ENCODE measurements at places on chromosomes 16 and 17.

- no peak for DNase-seq
These were observed 5.7 kb downstream of the SLC22A31 start for GRCh38 chr16:89194340-89195311.

GRCh38 chr17:77892469-77893143, 65.9 kb upstream of the TNRC6C start:
- no peak for DNase-seq

DNA sequence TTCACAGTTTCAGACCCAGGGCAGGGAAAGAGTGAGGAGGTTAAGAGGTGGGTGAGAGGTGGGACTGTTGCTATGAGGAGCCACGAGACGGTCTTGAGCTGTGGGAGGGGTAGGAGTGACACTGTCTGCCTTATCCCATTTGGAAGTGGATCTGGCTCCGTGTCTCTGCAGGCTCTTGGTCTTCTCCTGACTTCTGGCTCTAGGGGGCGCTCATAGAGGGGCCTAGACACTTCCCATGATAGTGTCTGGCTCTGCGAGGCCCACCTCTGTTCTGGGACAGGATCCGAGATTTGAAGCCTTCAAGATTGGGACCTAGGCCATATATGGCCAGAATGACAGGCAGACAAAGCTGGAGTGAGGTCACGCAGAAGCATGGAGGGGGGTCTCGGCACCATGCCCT, 204.5 kb downstream of the GSG1L start:
- no peak for DNase-seq

GRCh38 chr17:81921996-81922565, 4.1 kb upstream of the SIRT7 start:
- no peak for DNase-seq

GRCh38 chr16:66135421-66135831, 231.1 kb upstream of the CDH5 start:
- DNase-seq: no peak

- no peak for DNase-seq
These were observed 94.4 kb upstream of the CPHXL start for GRCh38 chr16:75820672-75821071.

DNA sequence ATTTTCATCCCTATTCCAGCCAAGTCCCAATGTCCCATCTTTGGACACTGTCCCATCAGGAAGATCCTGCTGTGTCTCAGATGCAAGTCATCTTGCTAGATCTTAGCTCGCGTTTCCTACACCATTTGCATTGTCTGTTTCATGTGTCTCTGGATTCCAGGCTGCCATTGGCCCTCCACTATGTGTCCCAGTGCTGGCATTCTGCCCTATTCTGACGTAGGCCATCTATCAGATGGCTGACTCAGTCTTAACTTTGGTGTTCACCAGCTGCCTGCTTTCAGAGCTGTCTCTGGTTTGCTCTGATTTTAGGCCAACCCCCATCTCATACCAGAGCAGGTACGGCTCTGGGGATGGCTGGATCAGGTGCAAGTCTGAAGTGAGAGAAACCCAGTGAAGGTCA, 300.9 kb upstream of the ASIC2 start:
- no peak for DNase-seq

DNA sequence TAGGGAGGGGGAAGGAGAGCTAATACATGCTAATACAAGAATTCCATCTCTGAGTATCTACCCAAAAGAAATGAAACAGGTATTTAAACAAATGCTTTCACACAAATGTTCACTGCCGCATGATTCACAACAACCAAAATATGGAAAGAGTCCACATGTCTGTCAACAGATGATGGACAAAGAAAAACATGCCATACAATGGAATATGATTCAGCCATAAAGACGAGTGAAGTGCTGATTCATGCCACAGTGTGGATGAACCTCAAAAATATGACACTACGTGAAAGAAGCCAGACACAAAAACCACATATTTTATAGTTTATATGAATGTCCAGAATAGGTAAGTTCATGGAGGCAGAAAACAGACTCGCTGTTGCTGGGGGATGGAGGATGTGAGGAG, 321.4 kb downstream of the FOXL1 start:
- no peak for DNase-seq

DNA sequence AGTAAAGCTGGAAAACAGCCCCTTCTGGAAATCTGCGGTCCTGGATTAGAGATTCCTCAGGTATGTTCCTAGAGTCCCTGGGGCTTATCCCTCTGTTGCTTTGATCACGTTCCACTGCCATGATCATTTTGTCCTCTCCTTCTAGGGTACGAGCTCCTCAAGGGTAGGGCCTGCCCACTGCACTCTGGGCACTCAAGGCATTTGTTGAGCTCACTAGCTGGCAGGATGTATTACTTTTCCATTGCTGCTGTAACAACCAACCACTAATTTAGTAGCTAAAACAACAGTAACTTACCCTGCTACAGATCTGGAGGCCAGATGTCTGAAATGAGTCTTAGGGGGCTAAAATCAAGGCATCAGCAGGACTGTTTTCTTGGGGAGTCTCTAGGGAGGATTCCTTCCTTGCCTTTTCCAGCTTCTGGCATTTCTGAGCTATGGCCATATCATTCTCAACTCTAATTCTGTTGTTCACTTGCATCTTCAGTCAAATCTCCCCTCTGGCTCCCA, 65.7 kb downstream of the ARSG start:
- DNase-seq: no peak

DNA sequence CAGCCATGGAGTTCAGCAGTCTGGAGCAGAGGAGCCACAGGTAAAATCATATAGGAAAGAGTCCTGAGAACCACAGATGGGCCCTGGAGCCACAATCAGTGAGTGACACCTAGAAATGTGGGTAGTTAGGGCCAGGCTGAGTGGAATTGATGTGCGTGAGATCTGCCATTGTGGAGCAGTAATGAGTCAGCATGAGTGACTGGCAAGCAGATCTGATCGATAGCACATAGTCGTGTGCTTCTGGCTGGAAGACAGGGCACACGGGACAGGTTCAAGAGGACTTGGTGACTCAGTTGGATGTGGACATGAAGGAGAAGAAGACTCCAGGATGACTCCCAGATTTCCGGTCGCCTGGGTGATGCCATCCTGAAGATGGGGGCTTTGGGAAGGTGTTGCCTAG, 12.3 kb downstream of the ADORA2B start:
- DNase-seq: no peak
